ENCODE measurements at places on chromosomes 3 and 15.

DNA sequence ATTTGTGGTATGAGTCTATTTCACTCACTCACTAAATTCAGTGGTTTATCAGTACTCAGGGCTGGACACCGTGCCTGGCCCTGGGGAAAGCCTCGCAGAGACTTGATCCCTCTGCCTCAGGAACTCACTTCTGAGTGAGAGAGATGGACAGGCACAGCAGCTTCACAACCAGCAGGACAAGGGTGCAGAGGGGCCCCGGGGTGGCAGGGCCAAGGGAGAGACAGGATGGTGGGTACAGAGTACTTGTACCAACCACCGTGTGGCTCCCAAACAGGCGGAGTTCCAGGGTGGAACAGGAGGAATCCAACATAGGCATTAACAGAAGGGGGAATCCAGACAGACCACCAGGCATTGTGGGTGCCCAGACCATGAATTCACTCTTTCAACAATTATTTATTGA is 143.7 kb downstream of the MEGF11 start:
- DNase-seq = no peak

DNA sequence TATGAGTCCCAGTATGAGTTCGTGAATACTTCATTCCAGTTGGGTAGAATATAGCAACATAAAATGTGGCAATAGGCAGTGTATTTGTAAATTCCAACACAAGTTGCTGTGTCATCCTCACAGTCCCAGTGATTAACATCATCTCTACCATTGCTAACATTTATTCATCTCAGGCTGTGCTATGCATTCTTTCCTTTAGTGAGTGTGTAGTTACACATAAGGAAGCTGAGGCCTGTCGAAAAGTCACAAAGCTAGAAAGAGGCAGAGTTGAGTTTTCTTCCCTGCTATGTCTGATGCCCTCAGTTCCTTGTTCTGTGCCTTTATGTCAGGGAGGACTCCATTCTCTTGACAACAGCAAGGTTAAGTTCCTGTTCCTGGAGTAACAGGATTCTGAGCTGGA is 96.4 kb downstream of the FNDC3B start:
- no peak for DNase-seq

DNA sequence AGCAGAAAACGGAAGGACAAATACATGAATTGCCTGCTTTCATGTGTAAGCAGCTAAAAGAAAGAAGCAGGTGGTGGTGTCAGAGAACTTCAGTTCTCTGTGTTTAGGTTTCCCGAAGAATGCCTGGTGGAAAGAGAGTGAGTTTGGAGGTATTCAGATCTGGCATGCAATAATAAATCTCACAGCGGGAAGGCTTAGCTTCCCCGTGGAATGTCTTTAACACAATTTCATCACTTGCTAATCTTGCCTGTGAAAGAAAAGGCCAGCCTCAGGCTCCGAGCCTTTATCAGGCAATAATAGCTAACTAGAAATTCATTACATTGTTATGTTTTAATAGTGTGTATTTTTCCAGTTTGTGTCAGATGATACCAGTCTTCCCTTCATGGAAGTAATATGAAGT is 220.3 kb downstream of the PDZRN3 start:
- no peak for DNase-seq

DNA sequence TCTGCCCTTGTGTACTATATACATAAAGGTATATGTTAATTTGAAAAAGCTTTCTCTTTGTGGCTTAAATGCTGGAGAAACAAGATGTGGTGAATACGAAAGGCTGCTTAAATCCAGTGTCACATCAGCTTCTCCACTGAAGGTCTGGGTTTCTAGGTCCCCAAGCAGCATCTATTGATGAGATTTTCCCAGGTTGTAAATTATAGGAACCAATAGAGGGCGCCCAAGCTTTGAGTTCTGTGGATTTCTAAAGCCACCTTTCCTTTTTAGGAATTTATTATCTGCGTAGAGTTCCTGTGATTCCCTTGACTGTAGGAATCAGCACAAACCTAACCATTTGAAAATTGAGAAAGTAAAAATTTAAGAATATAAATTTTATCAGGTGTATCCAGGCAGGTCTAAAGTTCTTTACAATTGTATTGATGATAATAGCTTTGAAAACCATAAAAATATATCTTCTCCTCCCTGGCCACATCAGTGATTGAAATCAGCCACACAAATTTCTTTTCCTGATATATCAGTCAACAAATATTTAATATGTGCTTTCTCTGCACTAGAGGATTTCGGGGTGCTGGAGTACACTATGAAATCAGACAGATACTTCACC is 88.3 kb upstream of the ADAMTSL3 start:
- DNase-seq = no peak

DNA sequence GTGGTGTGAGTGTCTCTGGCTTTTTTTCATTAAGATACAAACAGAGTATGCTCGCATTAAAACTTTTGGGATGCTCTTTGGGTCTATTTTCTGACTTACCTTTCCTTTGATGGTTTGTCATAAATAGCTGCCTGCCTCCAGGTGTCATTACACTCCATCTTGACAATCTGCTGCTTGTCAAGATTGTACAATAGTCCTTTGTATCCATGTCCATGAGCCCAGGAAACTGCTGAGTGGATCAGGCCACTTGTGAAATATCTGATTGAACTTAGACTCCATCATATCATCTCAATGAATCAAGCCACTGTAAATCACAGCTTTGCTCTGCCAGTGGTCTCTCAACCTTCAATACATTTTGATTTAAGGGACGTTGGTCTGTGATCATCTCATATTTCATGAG is 135.2 kb downstream of the ECT2 start:
- DNase-seq = no peak

DNA sequence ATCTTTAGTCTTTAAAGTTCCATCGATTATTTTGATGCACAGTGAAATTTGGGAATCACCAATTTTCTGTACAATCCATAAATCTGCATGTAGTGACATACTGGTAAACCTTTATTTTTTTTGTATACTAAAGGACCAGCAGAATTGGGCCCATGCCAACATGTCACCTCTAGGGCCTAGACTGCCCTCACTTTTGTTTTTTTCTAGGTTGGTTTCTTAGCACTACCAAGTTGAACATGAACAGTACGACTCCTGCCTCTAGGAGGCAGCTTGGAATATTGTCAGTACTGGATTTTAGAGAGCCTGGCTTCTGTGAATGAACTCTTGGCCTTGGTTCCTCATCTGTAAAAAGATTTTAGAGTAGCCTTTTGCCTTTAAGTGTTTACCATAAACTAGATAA is 32.3 kb downstream of the NKIRAS1 start:
- DNase-seq = no peak

DNA sequence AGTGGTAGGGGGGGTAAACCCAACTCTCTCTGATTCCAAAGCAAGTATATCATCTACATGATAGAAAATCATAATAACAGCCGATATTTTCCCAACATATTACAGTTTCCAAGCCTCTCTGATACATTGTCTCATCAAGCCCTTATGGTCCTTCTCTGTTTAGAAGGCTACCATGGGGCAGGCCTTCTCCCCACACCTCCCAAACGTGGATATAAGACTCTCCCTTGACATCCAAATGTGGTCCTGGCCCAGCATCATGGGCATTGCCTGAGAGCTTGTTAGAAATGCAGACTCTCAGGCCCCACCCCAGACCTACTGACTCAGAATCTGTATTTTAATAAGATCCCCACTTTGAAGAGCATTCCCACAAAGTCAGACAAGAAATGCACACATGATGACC is 17.7 kb upstream of the CCR9 start:
- no peak for DNase-seq

GRCh38 chr3:24067483-24067882 is 122.4 kb downstream of the NR1D2 start:
- DNase-seq = no peak

DNA sequence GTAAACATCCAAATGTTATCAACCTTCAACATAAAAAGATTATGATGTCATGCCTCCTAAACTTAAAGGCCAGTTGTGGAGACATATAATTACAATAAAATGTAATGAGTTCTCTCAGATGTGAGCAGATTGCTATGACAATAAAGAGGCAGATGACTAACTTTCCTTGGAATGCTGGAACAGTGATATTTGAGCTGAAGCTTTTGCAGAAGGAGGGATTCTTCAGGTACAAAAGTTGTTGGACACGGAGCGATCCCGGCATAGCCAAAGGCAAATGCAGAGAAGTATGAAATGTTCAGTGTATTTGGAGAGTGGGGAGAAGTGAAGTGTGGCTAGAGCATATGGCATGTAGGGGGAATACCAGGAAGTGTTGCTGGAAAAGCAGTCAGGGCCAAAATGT is 520.1 kb downstream of the FGF12 start:
- DNase-seq = no peak

GRCh38 chr3:23863060-23863459 is 53.7 kb downstream of the NKIRAS1 start:
- DNase-seq = no peak

DNA sequence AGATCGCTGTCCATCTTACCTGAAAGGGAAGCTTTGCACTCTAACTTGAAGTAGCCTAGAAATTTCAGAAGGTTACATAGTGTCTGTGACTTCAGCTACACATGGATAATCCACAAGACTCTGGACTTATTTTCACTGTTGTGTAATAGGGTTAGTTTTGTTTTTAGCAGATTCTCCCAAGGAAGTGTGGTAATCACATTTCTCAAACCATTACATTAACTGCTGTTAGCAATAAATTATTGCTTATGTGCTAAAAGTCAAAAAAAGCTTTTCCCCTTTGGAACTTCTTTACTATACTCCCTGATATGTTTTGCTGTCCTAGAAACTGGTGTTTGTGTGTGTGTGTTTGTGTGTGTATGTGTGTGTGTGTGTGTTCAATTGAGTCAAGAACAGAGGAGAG is 351.8 kb upstream of the TPRG1 start:
- no peak for DNase-seq

GRCh38 chr15:94269954-94270353 is 38.6 kb downstream of the MCTP2 start:
- DNase-seq = no peak

DNA sequence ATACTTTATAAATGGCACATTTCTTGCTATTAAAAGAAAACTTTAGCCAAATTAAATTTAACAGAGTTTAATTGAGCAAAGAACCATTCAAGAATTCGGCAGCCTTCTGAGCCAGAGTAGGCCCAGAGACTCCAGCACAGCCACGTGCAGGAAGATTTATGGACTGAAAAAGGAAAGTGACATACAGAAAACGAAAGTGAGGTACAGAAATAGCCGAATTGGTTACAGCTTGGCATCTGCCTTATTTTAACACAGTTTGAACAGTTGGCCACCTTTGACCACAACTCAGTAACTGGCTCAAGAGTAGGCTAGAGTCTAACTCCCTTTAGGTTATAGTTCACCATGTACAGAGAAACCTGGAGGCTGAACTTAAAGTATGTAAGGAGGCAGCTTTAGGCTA is 17.6 kb downstream of the CFAP44 start:
- no peak for DNase-seq

GRCh38 chr3:52181543-52181942 is 16.4 kb upstream of the ALAS1 start:
- DNase-seq = no peak

- DNase-seq = no peak
Measured at GRCh38 chr3:8990266-8991215, 27.3 kb upstream of the RAD18 start.

All from central memory CD4-positive, alpha-beta T cell (primary cell).